ENCODE measurements at places on chromosomes 11 and 22.

DNA sequence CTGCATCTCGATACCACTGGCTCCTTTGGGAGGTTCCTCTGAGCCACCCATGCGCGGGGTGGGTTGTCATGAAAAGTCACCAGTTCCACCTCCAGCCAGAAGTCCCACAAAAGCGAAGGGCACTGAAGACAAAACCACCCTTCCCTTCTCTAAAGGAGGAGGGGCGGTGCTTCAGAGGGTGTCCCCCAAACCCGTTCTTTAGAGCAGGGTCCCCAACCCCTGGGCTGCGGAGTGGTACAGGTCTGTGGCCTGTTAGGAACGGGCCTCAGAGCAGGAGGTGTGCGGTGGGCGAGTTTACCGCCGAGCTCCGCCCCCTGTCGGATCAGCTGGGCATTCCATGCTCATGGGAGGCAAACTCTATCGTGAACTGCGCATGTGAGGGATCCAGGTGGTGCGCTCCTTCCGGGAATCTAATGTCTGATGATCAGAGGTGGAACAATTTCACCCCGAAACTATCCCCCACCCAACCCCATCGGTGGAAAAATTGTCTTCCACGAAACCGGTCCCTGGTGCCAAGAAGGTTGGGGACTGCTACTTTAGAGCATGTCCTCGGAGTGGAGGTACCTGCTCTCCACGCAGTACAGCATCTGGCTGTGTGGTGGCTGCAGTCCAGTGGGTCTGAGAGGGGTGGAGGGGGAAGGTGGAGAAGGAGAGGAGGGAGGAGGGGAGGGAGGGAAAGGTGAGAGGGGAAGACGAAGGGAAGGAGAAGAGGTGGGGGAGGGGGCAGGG lies 72.9 kb upstream of the SEPTIN5 start:
- DNase-seq: no peak

- DNase-seq: no peak
These were observed 16.8 kb upstream of the MUC6 start for GRCh38 chr11:1053121-1053901.

DNA sequence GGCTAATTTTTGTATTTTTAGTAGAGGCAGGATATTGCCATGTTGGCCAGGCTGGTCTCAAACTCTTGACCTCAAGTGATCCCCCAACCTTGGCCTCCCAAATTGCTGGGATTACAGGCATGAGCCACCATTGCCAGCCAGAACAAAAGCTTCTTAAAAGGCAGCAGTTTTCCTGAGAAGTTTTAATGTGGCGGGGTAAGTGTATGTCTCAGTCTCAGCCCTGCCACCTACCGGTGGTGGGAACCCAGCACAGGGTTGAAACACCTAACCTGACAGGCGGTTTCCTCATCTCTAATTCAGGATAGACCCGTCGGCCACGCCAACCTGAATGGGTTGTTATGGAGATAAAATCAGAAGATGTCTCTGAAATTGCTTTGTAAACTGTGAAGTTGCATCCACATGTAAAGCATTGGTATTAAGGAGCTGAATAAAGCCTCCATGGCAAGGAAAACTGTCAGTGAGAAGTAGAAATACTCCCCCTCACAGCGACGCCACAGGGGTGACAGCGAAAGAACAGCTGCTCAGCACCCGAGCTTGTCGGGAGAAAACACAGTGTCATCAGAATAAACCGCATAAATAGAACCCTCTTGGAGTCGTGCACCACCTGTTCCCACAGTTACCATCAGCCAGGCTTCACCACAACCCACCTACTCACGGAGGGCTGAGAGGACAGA lies 165.9 kb upstream of the NCAM1 start:
- no peak for DNase-seq

GRCh38 chr11:22778642-22779041 lies 51.0 kb downstream of the SVIP start:
- no peak for DNase-seq

DNA sequence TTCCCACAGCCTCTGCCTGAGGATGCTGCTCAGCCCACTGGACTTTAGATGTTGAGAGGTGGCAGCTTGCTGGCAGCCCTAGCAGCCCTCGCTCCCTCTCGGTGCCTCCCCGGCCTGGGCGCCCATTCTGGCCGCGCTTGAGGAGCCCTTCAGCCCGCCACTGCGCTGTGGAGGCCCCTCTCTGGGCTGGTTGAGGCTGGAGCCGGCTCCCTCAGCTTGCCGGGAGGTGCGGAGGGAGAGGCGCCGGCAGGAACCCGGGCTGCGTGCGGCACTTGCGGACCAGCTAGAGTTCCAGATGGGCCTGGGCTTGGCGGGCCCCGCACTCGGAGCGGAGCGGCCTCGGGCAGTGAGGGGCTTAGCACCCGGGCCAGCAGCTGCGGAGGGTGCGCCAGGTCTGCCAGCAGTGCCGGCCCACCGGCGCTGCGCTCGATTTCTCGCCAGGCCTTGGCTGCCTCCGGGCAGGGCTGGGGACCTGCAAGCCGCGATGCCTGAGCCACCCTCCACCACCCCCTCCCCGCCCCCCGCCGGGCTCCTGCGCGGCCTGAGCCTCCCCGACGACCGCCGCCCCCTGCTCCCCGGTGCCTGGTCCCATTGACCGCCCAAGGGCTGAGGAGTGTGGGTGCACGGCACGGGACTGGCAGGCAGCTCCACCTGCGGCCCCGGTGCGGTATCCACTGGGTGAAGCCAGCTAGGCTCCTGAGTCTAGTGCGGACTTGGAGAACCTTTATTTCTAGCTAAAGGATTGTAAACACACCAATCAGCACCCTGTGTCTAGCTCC lies 446.2 kb downstream of the INSC start:
- no peak for DNase-seq

- DNase-seq: no peak
These were observed 56.8 kb upstream of the FGF3 start for GRCh38 chr11:69876013-69876412.

- DNase-seq: peak; percentile 86
These were observed 69.1 kb downstream of the C11orf87 start for GRCh38 chr11:109490953-109491635.

- DNase-seq: no peak
These were observed 16.8 kb downstream of the RCN1 start for GRCh38 chr11:32107647-32108046.

All from skin of body (tissue), 3 donors.